AG10803 (cell line): ENCODE measurements at places on chromosomes 2 and 18.

DNA sequence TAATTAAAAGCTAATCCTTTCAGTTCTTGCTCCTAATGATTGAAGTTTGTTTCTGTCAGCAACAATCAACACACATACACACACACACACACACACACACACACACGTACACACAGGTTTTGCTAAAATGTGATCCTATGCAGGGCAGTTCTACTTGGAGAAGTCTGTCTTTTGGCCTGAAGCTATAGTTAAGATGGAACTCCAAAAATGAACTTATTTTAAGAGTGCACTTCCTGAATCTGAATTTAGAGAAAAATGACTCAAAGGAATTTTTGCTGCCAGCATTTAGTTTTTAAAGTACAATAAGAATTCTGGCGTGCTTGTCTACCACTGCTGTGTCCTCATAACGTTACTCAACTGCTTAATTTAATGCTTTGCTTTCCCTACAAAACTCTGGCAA, 6.6 kb downstream of the GALNT5 start:
- peak; percentile 77 for DNase-seq

DNA sequence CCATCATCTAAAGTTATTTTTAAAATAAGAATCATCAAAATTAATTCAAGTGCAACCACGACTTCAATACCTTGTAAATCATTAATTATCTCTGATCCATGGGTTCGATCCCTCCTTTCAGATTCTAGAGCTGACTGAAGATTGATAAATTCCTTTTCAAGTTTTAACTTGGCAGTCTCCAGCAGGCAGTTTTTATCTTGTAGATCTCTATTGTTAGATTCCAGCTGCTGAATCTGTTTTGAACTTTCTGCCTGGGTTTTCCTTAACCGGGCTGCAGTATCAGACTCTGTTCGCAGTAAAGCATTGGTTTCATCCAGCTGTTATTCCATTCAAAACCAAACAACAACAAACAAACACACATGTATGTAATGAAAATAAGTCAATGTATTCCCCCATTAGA, 59.5 kb downstream of the SLC66A3 start:
- DNase-seq: no peak

- no peak for DNase-seq
Measured at GRCh38 chr18:66630831-66631230, 26.9 kb upstream of the CDH19 start.

DNA sequence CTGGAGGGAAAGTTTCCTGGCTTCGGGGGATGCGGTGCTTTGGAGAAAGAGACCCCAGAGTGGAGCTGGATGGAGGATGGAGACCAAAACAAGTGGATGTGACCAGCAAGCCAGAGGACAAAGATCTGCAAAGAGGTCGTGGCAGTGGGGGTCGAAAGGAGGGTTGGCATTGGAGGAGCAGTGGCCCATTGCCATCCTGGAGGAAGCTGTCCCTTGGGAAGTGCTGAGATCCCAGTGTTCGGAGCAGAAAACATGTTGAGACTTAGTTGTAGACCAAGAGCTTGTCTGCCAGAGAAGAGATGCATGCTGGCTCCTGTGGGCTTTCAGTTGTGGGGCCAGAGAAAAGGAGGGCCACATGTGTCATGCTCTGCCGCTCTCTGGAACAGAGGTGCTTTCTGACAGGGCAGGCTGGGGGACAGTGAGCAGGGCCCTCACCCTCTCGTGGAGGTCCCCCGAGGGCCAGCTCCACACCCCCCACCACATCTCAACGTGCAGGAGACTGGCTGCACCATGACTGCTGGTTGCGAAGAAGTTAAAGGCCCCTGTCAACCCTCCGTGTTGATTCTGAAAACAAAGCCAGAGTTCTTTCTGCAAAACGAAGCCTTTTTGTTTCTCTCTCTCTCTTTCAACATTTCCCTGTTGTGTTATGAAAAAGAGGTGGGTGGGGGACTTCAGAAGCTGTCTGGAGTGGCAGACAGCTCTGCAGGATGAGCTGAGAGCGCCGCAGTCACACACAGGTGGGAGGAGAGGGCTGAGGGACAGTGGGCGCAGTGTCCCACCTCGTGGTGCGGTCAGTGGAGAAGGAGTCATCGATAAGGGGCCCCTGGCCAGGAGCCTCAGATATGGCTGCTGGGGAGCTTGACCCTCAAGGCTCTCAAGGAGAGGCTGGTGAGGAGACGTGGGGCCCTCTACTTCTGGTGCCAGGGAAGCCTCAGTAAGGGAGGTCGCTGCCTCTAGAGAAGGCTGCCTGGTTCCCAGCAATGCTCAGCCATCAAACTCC, 77.6 kb upstream of the BCL2L11 start:
- DNase-seq: no peak

- DNase-seq: no peak
Measured at GRCh38 chr2:137828624-137829023, 135.6 kb upstream of the HNMT start.

DNA sequence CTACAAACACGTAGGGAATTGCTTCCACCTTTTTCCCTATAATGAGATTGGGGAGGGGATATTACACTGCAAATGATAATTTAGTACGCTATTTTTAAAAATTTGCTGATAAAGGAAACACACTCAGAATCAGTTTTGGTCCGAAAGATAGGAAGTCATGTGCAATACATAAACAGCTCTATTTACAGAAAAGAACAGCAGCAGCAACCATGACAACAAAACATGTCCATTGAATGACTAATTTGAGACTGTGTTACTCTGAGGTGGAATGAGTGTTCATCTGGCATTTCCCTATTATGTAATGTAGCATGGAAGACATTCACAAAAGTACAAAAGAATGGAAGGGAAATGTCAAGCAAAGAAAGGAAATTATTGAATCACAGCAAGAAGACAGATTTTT, 337.2 kb downstream of the NBAS start:
- DNase-seq: peak; percentile 92

DNA sequence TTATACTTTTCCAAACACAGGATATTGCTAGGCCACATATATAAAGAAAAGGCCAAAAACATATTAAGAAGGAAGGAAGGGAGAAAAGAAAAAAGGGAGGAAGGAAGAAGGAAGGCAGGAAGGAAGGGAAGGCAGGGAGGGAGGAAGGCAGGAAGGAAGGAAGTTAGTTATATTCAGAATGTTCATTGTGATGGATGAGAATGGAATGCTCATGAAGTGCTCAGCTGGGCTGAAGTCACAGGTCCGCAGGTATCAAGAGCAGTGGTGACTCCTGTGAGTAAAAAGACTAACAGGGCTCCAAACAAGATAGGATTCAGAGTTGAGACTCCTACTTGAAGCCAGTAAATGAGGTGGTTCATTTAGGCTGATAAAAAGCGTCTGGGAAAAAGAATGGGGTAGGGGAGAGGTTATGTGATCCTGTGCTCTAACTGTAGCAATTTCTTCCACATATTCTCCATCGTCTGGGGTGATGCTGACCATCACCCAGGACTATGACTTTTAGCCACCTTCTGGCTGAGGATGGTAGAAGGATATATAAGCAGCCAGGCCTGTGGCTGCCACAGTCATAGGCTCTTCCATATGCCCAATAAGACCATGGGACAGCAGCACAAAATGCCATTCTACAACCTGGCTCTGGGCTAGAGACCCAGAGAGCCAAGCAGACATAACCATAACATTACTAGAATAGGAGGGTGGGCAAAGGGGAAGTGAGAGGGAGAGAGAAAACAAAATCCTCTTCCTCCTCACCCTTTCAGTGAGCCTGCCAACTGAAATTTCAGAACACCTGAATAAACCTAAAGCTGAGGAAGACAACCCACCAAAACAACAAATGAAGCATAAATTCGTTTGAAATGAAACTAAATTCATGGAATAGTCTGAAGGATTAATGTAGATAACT, 173.2 kb downstream of the MYO3B start:
- no peak for DNase-seq

DNA sequence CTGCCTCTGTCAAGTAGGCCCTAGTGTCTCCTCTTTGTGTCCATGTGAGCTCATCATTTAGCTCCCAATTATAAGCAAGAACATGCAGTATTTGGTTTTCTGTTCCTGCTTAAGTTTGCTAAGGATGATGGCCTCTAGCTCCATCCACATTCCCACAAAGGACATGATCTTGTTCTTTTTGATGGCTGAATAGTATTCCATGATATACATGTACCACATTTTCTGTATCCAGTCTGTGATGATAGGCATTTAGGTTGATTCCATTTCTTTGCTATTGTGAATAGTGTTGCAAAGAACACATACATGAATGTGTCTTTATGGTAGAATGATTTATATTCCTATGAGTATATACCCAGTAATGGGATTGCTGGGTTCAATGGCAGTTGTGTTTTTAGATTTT, 263.2 kb downstream of the PARD3B start:
- DNase-seq: no peak

GRCh38 chr2:75199428-75200011, at the start of gene TACR1:
TACR1 (minus strand) TSS chr2:75199520; CDS start chr2:75198934, 586 bp downstream.
- peak; percentile 73 for DNase-seq

- DNase-seq: no peak
Measured at GRCh38 chr2:228059735-228060134, 121.8 kb downstream of the SPHKAP start.

DNA sequence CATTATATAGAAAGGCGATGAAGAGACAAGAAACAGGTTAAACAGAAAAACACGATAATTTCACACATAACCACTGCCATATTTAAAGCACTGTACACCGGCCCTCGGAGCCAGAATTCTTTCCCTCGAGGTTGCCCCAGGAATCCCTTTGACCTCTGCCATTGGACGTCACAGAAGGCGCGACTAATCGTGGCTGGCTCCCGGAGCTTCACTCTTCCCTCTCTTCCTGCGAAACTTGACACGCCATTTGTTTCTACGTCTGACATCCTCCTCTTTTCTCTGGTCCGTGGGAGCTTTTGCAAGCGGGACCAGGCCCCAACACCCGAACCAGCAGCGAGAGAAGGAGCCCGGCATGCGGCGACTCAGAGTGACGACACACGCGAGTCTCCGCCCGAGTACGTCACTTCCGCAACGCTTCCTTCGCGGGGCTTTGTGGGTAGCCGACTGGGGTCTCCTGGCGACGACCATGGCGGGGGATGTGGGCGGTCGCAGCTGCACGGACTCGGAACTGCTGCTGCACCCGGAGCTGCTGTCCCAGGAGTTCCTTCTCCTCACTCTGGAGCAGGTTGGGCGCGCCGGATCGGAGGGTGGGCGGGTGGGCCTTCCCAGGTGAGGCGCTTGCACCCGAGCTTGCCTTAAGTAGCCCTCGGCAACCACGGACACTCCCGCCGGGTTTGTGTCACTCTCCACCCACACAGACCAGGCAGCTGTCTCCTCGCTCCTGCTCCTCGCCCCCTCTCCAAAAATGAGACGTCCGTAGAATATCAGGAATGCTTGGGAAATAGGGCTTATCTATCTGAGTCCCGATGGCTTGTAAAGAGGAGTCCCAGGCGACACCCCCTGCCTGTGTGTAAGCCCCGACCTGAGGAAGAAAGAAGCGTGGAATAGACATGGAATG, at the start of gene C2orf49:
Gene C2orf49 (plus strand): TSS at position 419 of the 898 bp plus-strand sequence. CDS start 48 bp downstream, at position 467.
- peak; percentile 65 for DNase-seq

- DNase-seq: no peak
Measured at GRCh38 chr2:158346032-158346431, 110.5 kb downstream of the CCDC148 start.

DNA sequence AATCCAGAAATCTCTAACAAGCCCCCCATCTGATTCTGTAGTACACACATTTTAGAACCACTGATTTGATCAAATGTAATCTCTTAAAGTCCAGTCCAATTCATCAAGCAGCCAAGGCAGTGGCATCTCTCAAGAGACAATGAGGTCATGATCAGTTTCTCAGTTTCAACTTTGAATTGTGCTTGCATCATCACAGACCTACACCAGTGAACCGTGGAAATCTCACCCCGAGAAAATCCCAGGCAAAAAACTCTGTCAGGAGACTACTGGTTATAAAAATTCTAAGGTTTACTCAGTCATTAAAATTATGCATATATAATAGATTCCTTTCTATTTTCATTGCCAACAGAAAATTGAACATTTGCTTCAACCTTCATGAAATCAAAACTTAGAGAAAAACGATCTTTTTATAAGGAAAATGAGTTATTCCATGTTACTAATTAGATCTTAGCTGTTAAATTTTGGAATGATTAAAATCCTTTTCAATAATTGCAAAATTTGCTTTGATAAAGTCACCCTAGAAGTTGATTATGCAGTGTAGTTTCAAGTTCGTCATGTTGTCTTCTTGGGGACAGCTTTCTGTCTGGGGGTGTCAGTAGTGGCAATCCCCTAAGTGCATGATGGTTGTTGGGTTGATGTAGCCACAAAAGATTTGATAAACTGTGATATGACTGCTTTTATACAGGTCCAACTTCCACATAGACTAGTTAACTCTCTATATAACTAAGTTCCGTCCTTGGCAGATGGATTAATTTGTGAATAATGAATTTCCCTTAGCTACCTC, 235.0 kb downstream of the CAMKMT start:
- DNase-seq: no peak

DNA sequence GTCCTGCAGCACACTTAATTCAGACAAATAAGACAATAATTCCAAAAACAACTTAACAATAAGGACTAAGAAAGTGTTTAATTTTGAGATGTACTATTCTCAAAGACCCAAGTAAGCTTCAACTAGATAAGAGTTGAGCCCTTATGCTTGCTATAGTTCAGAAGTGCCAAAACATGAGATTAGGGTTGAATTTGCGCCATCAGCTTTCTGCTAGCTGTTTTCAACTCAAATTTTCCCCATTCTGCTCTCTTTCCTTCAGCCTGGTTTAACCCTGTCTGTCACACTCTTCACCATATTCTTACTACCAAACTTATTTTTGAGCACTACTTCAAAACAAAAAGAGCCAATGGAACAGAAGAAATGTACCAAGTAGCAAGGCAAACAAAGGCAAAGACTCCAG, 4.1 kb downstream of the NFE2L2 start:
- DNase-seq: no peak

DNA sequence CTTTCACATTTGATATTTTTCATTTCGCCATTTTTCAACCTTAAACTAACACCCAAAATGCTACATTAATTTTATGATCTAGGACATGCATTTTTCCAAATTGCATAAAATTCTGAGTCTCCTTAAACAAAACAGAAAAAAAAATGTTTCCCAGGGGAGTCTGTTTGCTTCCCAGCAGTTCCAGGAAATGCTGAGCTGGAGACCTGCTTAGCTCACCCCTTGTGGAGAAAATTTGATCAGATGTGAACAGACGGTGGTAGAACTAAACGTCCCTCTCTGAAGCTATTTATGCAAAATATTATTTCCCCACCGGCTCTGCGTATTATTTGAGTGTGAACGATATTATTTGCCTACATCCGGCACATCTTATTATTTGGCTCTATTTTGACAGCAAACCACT, 74.9 kb upstream of the AGAP1 start:
- DNase-seq: no peak

DNA sequence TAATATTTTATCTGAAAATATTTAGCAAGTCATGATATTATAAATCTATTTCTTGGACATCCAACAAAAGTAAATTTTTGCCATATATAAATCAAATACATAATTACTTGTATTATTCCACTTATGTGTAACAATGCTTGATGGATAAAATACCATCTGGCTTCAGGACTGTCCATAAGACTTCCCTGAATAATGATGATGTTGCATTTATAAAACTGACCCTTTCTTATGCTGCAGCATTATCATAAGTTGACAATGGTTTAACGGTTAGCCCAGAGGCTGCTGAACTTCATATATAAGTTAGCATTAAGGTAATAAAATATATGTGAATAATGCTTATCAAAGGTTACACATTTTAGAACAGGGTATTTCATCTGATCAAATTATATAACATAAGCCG, 95.4 kb downstream of the CDH2 start:
- DNase-seq: no peak
